ENCODE measurements at places on chromosomes 6 and 20.

DNA sequence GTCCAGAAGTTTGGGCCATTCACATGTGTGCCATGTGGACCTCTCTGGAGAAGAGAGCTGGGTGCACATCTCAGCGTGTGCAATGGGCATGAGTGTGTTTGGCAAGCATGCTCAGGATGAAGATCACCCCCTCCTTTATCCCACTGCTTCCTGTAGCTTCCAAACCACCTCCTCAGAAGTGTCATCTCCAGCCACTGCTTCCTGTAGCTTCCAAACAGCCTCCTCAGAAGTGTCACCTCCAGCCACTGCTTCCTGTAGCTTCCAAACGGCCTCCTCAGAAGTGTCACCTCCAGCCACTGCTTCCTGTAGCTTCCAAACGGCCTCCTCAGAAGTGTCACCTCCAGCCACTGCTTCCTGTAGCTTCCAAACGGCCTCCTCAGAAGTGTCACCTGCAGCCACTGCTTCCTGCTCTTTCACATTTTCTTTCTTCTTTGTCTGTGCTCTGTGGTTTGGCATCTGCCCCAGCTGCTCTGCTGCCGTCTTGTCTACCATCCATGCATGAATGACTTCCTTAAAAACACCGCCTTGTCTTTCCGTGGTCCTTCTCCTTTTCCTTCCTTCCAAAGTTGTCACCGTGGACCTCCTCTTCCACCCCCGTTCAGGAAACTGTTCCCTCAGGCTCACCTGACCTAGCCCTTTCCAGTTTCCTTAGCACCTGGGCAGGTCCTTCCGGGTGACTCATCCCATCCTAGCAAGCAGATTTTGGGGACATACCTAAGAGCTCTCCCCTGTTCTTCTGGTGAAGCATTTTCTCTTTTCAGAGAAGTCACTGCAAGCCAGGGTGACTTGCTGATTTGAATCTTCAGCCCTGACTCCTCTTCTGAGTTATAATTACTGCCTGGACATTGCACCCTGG, 43.5 kb upstream of the TIAM2 start:
- no peak for DNase-seq

GRCh38 chr6:129007701-129008373, 124.9 kb downstream of the LAMA2 start:
- DNase-seq, result no peak

DNA sequence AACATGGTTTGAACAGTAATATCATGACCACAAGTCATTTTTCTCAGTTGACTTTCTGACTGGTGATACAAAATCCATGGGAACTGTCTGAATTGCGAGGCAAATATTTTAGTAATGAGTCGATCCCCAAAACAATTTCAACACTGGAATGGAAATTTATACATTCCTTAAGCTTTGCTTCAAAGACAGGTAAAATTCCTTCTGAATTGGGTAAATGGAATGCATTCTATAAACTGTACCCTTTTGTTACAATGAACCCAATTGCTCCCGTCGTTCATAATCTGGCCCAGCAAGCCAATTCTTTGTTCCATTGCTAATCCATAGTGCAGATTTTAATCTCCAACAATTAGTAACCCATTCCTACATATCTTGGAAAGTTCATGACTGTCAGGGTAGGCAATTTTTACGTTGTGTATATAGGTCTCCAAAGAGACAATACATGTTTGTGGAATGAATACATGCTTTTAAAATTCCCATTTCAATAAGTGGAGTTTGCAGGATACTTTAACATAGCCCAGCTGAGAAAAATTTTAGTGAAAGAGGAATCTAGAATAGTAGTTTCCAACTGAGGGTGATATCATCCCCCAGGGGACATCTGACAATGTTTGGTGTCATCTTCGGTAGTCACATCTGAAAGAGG, 32.7 kb downstream of the CYP24A1 start:
- peak; percentile 66 for DNase-seq

DNA sequence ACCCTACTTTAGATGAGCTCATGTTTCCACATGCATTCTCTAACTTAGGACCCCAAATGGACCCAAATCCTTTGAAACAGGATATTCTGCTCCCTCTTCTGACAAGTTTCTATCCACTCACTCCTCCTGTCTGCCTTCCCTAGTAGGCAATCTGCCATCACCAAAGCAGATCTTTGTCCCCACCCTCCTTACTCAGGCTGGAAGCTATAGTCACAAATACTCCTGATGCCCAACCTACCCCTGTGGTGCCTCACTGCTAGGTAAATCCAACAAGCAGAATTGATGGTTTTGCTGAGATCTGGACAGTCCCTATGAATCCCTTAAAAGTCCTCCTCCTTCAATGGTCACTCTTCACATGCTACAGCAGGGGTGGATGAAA, 21.7 kb downstream of the ELOVL5 start:
- DNase-seq, result no peak
